RWPE1 (cell line): ENCODE measurements at places on chromosomes 16 and 17.

DNA sequence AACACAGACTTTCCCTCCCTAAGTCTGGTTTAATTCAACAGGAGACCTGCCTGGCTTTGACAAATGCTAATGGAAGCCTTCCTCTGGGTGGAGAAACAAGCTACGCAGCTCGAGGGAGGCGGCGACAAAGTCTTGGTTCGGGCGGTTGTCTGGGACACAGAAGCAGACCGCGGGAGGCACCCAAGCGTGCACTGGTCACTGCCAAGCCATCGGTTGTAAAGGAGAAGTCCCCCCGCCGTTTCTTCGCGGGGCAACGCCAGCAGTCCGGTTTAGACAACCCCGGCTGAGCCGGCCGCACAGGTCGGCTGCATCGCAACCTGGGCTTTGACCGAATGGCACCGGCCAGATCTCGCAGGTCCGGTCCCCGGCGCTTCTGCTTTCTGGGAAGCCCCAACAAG is 586 bp downstream of the GLYR1 start:
- peak; percentile 24 for DNase-seq

DNA sequence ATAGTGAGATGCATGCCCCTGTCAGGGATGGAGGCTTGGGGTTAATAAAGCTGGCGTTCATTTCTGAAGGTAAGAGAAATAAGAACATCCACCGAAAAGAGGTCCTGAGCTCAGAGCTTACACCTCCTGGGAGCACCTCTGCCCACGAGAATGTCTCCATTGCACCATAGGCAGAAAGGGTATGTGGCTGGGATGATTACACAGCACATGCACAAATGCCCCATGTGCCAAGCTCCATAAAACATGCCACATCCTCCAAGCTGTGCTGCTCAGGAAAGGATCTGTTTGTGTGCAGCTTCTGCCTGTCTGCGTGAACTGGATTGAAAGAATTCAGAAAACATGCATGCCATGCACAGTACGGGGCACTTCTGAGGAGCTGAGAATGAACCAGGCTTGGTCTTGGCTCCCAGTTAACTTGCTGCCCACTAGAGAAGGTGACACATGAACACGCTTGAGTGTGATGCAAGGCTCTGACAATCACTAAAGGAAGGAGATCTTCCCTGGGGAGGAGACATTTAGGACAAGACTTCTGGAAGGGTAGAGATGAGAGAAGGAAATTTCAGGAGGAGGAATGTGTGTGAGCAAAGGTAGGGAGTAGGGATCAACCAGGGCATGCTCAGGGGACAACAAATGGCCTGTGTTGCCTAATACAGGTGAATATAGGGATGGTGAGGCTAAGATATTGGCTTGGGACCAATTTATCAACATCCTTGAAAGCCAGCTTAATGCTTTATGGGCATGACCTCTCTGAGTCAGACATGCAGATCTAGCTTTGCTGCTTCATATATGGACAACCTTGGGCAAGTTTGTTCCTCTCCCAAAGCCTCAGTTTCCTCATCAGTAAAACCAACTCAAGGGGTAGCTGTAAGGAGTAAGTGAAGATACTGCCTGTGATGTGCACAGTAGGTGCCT is 32.0 kb upstream of the SMPD3 start:
- DNase-seq = no peak

- DNase-seq = no peak
Measured at GRCh38 chr16:11329071-11329491, 16.2 kb upstream of the RMI2 start.

DNA sequence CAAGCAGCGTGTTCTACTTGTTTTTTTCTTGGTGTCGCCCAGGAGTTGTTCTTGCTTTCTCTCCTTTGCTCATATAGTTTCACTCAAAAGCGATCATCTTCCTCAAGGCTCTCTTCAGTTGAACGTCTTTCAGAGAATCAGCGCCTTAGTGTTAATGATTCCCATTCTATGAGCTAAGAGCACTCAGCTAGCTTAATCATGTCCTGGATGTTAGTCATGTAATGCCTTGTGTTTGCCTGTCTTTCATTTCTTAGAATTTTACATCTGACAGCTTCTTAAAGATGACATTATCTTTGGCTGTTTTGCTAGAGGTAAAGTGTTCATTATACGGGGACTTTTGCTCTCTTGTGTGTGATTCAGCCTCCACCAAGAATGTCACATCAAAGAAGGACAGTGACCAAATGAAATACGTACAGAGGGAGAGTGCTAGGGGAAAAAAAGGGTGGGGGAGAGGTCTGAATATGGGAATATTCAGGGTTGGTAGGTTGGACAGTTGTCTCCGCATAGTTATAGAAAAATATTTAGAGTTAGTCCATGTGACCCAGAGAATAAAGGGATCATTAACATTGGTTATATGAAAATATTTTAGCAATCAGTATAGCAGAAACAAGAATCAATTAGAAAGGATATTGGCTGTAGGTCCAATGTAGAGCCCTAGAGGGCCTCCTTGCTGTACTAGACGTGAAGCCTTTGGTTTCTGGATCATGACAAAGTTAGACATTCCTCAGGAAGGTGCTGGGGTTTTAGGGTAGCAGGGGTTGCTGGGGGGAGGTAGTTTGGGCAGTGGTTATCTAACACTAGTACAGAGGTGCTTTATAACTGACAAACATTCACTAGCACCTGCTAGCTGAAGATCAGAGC is 31.9 kb upstream of the ANKFN1 start:
- no peak for DNase-seq

- DNase-seq = no peak
Measured at GRCh38 chr17:16492613-16493530, 879 bp upstream of the LRRC75A start.

DNA sequence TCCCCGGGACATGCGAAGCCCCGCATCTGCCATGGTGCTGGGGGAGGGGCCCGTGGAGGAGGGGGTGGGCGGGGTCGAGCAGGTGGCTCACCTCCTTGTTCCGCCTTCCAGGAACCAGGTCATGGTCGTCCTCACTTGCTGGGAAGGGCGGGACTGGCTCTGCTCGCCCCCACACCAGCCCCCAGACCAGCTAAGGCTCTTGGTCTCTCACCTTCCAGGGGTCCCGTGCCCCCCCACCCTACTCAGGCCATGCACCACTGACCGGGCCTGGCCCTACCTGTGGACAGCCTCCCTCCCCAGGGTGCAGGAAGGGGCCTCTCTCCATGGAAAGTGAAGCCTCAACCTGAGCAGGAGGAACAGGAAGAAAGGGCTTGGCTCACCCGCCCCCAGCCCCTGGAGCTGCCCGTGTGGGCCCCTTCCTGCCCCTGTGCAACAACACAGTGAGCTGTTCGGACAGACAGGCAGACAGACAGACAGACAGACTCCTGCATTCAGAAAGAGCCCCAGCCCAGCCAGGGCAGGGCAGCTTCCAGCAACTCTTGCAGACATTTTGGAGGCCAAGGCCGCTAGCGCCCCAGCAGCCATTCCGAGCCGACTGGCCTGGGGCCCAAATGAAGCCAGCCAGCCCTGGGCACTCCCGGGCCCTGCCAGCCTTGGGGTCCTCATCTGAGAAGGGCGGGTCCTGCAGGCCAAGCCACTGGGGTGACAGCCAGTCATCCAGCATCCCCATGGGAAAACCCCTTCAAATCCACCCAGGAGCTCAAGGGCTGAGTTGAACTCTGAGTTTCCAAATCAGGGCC is 8.1 kb upstream of the KREMEN2 start:
- no peak for DNase-seq

DNA sequence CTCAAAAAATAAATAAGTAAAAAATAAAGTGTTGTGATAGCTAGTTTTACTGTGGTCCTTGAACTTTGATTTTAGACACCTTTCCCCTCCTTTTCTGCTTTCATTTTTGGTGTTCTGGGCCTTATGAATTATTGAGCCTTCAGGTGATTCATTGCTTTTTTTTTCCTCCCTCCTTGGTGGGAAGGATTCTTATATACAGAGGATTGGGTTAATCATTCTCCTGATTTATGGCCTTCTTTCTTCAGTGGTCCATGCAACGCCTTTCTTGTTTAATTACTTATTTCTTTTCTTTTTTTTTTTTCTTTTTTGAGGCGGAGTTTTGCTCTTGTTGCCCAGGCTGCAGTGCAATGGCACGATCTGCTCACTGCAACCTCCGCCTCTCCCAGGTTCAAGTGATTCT is 8.0 kb upstream of the MYL4 start:
- DNase-seq = no peak

GRCh38 chr17:1997927-1998742 is 27.0 kb downstream of the RTN4RL1 start:
- no peak for DNase-seq

DNA sequence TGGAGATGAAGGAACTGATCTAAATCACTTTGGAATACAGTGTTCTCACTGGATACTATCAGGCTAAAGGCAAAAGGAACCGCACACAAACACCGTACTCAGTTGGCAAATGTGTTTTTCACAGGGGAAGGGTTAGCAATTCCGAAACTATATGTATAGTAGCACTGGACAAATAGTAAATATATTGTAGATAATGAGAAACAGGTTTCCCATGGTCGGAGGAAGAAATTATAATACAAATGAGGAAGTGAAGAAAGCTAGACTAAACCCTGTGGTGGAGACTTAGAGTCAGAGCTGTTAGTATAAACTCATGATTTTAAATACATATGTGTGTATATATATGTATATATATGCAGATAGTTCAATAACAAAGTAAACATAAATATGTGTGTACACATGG is 414.1 kb upstream of the SALL1 start:
- no peak for DNase-seq

DNA sequence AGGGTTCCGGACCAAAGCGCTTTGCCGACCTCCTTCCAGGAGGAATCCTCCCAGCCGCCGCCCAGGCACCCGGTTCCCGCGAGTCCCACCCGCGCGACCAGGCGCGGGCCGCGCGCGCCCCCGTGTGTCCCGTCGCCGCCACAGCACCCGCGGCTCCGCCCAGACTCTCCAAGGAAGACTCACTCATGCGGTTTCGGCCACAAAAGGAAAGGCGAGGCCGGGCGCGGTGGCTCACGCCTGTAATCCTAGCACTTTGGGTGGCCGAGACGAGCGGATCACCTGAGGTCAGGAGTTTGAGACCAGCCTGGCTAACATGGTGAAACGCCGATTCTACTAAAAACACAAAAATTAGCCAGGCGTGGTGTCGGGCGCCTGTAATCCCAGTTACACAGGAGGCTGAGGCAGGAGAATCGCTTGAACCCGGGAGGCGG is 3.5 kb upstream of the PKMYT1 start:
- peak; percentile 89 for DNase-seq

- no peak for DNase-seq
Measured at GRCh38 chr17:47184681-47185080, 4.4 kb downstream of the CDC27 start.

DNA sequence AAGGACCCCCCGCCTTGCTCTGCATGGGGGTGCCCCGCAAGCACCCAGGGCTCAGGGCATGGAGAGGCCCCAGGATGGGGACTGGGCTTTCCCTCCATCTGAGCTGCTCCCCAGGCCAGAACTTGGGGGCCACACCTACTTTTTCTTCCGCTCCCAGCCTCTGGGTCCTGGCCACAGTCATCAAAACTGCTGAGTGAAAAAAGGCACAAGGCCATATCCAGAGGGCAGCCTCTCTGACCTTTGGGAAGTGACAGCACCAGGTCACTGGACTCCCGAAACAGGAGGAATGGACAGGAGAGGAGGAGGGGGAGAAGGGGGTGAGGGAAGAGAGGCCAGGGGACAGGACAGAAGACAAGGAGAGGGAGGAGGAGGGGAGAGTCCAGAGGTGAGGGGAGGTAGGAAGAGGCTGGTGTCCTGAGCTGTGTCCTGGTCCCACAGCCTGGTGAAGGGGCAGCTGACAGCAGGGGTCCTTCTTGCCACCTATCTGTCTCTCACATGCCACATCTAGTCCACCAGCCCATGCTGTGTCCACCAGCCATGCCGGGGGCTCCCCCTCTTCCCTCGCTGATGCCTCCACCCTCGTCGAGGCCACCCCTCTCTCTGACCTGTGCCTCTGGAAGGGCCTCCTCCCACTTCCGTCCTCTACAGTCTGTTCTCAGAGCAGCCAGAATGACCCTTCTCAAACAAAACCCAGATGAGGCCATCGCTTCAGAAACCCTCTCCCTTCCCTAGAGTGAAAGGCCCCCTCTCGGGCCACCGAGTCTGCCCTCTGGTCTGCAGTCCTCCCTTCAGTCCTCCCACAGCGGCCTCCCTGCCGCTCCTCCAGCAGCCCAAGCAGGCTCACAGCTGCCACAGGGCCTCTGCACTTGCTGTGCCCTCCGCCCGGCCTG is 73.9 kb upstream of the TOB1 start:
- DNase-seq = no peak

- DNase-seq = no peak
Measured at GRCh38 chr17:72382971-72383722, 262.3 kb downstream of the SOX9 start.

DNA sequence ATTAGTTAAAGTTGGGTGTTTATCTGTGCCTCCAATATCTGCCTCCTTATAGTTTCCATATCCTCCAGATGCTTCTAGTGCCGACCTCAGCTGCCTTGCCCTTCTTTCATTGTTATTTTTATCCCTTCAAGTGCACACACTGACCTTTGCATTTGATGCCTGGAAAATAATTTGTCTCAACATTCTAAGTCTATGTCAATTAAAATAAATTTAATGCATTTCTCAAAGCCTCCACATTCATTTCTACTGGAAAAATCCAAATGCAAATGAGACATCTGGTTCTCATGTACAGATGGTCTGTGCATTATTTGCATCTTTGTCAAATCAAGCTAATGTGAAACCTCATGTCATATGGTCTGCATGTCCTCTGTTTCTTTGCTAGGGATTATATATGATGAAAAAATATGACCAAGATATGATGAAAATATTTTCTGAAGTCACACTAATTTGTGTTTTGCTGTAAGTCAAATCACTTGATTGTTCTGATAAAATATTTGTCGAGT is 61.4 kb downstream of the TMEM100 start:
- DNase-seq = no peak

DNA sequence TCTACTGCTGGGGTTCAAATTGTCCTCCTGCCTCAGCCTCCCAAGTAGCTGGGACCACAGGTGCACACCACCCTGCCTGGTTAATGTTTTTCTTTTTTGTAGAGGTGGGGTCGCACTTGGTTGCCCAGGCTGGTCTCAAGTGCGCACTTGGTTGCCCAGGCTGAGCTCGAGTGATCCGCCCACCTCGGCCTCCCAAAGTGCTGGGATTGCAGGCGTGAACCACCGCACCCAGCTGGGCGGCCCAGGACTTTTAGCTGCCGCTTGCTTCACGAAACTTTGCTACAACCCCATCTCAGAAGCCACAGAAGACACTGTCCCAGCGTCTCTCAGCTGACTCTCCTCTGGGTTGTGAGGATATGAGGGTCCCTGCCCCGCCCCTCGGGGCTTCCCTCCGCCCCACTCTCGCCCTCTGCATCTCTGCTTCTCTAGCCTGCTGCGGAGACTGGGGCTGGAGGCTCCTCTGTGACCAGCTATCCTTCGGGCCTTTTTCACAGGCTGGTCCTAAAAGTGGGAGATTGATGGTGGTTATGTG is 48.8 kb upstream of the CBX4 start:
- no peak for DNase-seq

DNA sequence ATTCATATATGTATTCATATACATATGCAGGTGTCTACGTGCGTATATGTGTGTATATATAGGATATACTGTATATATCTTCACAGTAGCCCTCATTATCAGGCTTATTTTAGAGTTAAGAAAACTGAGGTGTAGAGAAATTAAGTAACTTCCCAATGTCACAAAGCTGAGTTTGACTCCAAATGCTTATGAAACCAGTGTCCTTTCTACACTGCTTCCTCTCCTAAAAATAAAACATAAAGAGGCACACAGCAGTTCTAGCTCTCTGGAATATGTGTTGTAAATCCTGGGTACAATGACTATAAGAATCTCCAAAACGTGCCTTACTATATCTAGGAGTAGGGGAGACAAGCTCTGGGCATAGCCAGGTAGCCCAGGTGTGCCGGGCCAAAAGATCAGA is 40.0 kb upstream of the CCL1 start:
- DNase-seq = no peak

- no peak for DNase-seq
Measured at GRCh38 chr17:27665549-27665948, 34.6 kb downstream of the LGALS9 start.
